ENCODE measurements at places on chromosomes 7 and 10.

DNA sequence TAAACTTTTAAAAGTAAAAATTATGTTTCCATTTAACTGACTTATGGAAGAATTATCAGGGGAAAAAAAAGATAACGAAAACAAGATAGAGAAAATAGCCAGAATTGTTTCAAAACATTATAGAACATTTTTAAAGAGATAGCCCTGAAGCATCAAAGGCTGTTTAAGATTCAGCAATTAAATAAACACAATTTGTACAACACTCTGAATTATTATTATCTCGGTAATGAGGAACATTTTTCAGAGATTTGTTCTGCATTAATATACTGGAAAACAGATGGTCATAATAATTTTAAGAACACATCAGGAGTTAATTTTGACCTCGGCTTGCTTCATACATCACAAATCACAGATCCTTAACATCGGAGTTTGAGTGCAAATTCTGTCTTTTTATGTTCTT is 643.8 kb downstream of the SORCS1 start:
- DNase-seq, result no peak

- DNase-seq, result no peak
These were observed 17.2 kb upstream of the C10orf53 start for GRCh38 chr10:49662169-49662830.

DNA sequence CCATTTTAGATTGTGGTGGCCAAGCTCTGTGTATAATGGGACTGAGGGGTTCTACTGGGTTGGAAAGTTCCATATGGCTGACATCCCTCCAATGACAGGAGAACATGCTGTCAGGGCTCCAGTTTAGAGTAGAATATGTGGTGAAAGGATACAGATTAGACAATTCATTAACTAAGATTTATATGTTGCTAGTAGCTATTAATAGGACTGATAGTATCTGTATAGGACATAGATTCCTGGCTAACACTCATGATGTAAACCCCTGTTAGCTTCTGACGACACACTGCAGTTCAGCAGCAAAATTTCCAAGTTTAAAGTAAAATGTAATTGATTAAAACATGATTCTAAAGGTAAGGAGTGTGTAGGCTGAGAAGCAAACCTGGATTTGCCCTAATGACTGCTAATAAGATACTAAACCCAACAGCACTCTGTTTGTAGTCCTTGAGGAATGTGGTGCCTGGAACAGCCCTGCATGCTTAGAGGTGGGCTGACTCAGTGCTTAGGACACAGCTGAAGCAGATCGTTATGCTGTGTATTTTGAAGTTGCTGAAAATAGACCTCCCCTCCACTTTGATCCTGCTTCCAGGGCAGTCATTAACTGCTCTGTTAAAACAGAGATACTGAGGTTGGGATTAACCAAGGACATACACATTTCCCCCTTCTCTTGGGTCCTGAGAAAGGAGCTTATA is 1129.6 kb downstream of the SORCS3 start:
- DNase-seq, result no peak

DNA sequence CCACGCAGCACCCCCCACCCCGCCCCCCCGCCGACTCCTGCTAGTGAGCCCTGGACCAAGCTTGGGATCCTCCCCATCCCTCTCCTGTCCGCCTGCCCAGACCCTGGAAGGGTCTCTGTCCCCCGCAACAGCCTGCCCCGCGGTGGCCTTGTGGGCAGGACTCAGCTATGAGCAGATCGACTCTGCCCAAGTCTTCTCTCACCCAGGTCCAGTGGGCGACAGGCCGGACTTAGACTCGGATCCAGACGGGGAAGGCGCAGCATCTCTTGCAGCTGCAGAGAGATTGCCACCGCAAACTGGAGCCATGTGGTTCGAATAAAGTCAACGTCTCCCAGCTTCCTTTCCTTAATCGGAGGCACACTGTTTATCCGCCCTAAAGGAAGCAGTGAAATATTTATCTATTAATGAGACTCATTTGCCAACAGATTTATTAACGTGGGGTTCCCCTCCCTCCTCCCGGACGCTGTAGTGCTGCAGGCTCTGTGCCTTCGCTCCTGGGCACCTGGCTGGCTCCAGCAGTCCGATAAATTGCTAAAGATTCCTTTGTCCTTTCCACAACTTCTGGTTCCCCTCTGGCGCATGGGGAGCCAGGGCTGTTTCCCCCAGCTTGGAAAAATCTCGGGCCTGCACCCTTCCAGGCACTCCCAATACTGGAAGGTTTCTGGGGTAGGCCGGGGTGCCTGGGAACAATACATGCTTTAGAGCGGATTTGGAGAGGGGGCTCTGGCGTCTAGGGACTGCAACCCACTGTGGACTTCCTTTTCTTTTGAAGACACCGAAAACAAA is 634 bp upstream of the HOXA7 start:
- no peak for DNase-seq

- DNase-seq, result no peak
These were observed 219.7 kb downstream of the TRIL start for GRCh38 chr7:28738412-28738811.

GRCh38 chr10:82827901-82828300 is 952.9 kb downstream of the NRG3 start:
- no peak for DNase-seq

DNA sequence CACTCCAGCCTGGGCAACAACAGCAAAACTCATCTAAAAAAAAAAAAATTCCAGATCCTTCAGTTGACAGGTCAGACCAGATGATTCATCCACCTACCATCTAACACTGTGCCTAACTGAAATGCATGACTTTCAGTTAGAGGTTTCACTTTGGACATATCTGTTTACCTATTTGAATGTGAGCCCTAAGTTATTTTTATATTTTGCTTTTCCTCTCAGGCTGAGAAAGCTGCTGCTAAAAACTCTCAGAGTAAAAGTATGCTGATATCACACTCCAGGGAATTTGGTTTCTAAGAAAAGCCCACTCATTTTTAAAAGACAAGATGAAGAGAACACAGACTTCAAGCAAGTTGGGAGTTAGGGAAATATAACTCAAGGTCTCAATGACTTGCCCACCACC is 126.0 kb downstream of the SGMS1 start:
- no peak for DNase-seq

GRCh38 chr10:14751921-14752320 is 22.8 kb downstream of the FAM107B start:
- no peak for DNase-seq

GRCh38 chr10:45495438-45496152 is 121.6 kb downstream of the ALOX5 start:
- DNase-seq, result no peak

- DNase-seq, result no peak
These were observed 35.5 kb upstream of the NCAPG2 start for GRCh38 chr7:158740013-158740656.

- no peak for DNase-seq
These were observed 22.8 kb downstream of the FRMPD2 start for GRCh38 chr10:48251525-48252353.

GRCh38 chr7:21844742-21845141 is 101.0 kb downstream of the CDCA7L start:
- no peak for DNase-seq

GRCh38 chr7:79050603-79051002 is 402.9 kb downstream of the MAGI2 start:
- DNase-seq, result no peak

GRCh38 chr10:110513949-110514348 is 16.2 kb downstream of the DUSP5 start:
- DNase-seq, result no peak

DNA sequence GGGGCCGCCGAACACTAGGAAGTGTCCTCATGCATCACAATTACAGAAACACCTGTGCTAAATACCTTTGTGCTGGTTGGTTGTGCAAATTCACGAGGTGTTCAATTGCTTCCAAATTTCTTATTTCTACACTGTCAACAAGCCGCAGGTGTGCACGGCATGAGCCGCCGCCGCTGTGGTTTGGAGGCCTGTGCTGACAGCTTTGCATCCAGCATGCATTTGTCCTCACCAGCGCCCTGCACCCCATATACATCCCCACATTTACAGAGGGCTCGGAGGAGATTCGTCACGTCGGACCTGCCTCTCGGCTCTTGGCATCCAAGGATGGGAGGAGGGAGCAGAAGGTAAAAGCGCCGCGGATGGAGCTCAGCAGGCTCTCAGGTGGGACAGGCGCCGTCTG is 305.3 kb upstream of the MKI67 start:
- DNase-seq, result no peak

GRCh38 chr10:96043893-96044715 is 721 bp downstream of the CCNJ start:
- peak; percentile 78 for DNase-seq

DNA sequence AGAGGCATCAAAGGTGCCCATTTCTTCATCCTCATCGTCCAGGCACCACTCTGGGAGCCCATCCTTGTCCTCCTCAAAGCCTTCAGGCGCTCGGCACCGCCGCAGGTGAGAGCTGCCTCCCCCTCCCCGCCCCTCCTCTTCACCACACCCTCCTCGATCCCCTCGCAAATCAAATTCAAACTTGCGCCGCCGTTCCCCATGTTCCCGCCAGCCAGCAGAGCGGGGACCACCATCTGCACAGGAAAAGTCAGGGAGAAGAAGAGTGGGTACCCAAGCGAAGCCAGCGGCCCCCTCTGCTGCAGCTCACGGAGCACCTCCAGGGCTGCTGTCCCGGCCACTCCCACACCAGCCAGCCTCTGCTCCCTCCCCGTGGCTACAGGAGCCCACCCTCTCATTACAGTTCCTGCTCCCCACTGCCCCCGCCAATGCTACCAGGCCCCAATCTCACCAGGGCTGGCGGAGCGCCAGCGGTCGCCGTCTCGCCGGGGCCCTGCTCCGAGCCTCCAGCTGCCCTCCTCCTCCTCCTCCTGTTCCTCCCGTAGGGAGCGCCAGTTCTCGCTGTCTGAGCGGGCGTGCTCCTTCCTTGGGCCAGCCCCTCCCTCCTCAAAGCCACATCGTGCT is 7.7 kb downstream of the GIGYF1 start:
- no peak for DNase-seq

- no peak for DNase-seq
These were observed 952.7 kb upstream of the KCND2 start for GRCh38 chr7:119320316-119320715.

DNA sequence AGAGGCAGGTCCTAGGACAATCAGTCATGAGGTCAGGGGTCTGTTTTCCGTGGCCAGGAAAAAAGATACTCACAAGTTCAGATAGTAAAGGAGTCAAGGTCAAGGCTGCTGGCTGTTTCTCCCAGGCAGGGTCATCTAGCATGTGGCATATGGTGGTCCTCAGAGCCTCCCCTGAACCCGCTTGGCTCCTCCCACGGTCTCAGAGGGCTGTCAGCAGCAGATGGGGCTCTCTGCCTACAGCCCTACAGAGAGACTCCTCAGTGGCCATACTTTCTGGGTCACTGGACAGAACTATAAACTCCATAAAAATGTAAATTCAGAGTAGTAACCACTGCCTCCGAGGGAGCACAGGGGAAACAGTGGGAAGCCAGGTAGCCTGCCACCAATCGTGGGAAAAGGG is 11.3 kb upstream of the DRGX start:
- DNase-seq, result no peak

GRCh38 chr7:79398138-79398749 is 55.2 kb downstream of the MAGI2 start:
- no peak for DNase-seq

DNA sequence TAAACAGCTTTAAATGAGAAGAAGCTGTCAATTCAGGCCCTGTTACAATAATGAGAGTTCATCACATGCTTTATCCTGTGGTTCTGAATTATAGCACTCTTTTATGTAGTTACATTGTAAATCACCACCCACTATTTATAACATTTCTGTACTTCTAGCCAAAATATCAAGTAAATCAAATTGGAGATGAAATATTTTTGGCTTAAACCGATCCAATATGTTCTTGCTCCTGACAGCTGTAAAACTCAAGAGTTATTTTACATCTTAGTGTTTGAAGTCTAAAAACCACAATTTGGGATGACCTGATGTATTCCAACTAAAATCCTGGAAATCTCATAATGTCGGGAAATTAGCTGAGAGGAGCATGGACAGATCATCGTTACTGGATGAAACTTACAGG is 371.2 kb upstream of the LRRN3 start:
- no peak for DNase-seq

- DNase-seq, result no peak
These were observed 23.5 kb downstream of the FAM241B start for GRCh38 chr10:69653561-69653960.

DNA sequence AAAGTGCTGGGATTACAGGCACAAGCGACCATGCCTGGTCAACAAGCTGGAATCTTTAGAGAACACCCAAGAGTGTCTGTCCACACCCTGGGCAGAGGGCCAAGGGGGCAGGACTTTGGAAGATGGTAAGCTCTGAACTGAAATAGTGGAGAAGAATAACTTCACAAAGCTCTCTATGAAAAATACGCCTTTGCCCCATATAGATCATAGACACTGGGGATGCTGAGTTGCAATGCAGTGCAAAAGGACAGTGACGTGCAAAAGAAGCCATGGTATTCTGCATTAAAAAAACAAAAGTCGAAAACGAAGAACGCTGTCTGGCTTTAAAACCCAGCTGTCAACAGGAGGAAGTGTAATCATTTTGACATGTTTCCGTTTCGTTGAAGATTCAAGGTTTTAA is 353.6 kb downstream of the CALN1 start:
- no peak for DNase-seq

DNA sequence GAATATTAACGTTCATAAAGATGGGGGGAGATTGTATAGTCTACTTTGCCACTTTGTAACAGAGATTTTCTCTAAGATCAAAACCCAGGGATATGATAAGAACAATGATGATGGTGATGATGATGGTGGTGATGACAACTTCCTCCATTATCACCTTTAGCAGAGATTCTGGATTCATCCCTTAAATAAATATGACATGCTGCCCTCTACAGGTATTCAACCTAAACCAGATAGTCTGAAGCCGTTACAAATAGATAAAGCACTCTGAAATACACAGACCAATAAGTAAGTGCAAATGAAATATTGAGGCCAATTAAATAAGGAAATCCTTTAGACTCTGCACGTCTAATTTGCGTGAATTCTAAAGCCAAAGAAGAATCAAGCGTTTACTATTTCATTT is 211.5 kb downstream of the CREB5 start:
- no peak for DNase-seq

DNA sequence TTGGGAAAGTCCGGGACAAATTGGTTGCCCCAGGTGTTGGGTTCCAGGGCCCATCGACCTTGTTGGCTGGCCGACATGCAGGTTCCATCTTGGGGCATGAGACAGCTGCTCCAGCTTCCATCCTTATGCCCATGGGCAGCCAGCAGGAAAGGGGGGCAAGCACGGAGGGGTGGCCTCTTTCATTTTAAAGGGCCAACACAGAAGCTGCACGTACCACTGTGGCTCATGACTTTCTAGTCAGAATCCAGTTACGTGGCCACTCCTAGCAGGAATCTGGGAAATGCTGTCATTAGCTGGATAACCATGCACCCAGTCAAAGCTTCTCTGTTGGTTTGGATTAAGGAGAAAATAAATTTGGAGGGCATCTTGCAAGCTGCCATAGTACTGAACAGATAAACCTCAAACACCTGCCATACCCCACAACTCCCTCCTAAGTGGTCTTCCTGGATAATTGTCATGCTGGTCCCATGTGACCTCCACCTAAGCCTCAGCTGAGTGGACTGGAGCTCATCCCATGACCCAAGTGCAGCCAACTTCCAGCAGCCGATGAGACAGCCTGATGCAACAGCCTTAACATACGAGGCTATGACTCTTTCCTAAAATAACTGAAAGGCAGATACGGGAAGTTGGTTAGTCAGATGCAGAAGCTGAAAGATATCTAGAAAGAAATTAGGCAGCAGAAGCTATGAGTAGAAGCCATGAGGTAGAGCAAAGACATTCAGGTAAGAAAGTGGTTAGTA is 21.4 kb upstream of the GSDME start:
- DNase-seq, result no peak

- DNase-seq, result no peak
These were observed 81.6 kb upstream of the CHST15 start for GRCh38 chr10:124174673-124175645.

GRCh38 chr10:29541422-29542210 is 93.2 kb downstream of the SVIL start:
- no peak for DNase-seq

GRCh38 chr10:129887986-129888783 is 75.9 kb downstream of the EBF3 start:
- DNase-seq, result no peak
